ENCODE measurements at places on chromosomes 4 and X. TPM values are rescaled to one million over a fixed set of nuclear protein-coding genes. Genes with fewer than 3 reads are reported as not detected.

- DNase-seq = no peak
Observed at GRCh38 chrX:118211891-118212816, 95.5 kb upstream of the KLHL13 start.

DNA sequence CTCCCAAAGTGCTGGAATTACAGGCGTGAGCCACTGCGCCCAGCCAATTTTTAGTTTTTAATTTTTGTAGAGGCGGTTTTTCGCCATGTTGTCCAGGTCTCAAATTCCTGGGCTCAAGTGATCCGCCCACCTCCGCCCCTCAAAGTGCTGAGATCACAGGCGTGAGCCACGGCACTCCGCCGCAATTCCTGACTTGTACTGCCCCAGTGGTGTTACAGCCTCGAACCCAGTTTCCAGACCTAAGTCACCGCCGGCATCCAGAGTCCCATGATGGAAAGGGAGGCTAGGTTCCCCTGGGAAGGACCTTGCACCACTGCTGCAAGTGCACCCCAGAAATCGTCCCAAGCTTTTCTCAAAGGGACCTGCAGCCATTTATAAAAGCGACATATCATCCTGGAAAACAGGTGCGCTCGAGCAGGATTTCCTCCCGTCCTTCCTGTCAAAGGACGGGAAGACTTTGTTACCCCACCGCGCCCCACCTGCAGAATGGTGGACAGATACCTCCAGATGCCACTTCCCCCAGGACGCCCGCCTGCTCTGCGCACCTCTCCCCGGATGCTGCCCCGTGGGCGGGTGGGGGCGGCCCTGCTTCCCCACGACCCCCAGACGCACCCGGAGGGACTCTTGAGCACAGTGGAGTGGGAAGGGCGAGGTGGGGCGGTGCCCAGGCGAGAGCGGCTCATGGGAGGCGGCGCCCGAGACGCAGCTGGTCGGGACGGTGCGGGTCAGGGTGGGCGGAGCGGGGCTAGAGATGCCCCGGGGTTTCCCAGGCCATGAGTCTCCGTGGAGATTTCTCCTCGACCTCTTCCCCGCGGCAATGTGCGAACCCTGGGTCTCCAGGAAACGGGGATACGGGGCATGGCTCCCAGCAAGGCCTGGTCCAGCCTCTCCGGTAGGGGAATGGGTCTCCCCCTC lies 947 bp upstream of the RPL10 start:
- DNase-seq = peak; percentile 35

PLP2 gene
- 203 TPM for total RNA-seq

GSX2 gene
- total RNA-seq = not detected

RBM3 gene
- total RNA-seq = 380 TPM

- no peak for DNase-seq
Observed at GRCh38 chrX:78950009-78950835, 5.0 kb downstream of the P2RY10 start.

DNA sequence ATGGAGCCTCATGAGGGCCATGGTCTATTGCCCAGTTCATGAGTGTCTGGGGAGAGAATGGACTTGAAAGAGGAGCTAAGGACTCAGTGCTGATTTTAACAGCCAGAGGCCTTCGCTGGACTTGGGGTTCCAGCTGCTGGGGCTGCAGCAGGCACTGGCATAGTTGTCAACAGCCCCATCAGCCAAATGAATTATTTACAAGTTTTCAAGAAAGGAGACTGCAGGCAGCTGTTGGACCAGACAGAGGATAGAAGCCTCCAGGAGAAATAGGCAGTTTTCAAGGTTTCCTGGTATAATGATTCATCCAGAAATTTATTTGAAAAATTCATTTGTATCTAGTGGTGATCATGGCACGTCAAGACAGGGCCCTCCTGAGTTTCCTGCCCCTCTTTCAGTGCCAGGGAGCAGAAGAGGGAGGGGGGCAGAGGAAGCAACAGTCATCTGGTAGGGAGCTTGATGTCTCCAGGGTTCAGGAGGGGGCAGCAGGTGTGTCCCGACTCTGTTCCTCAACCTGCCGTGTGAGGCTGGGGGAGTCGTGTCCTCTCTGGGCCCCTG lies 63.1 kb upstream of the GPR78 start:
- no peak for DNase-seq

IL21 gene
- total RNA-seq = 0.91 TPM

All from T-helper 17 cell (primary cell).